Foreskin fibroblast (primary cell): ENCODE measurements at places on chromosomes 3 and 15.
A peak's percentile ranks its signal among the peaks of the same experiment; 100 is the strongest.

DNA sequence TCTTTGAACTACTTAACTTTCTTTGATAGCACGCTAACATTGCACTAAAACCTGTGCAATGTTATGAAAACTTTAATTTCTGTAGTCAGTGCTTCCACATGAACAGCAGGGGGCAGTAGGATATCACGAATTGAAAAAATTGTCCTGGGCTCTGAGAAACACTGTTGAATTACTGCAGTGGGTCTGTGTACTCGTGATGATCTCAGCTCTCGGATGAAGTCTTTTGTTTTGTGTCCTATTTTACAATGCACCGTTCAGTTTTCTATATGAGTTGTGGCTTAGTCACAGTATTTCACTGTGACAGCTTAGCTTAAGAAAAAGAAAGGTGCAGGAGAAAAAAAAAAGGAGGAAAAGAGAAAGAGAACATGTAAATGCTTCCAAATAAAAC is 141.3 kb upstream of the CCDC54 start:
- peak; percentile 94 for DNase-seq

DNA sequence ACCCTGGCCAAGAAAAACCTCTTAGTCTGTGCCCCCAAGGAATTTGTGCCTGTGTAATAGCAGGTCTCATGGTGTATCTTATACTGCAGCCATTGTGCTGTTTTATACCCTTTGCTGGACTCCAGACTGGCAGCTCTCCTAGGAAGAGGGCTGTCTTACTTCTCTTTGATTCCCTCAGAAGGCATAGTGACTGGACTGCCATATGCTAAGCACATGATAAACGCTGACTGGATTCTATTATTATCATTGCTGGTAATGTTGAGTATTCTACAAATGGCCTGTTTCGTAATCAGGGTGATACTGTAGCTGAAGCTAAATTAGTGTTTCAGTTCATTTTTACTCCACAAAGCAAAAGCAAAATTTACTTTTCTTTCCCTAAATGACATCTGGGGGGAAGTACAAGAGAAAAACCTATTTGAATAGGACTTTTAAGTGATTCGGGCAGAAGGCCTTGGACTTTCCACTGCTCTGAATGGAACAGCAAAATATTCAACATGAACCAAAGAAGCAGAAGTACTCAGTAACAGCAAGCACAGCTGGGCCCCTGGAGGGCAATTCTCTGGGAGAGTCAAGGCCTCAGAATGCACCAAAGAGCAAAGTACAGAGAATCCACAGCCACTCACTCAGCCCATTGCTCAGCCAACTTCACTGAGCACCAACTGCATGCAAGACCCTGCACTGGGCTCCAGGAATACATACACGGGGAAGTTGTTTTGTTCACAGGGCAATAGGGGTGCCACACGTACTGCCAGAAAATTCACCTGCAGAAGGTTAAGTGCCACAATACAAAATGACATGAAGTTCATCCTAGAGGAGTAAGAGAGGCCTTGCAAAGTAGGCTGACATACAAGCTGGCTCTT is 7.9 kb upstream of the BCL2A1 start:
- DNase-seq: peak; percentile 65

- DNase-seq: peak; percentile 68
Observed at GRCh38 chr3:31980530-31981205, 394 bp downstream of the OSBPL10 start.

DNA sequence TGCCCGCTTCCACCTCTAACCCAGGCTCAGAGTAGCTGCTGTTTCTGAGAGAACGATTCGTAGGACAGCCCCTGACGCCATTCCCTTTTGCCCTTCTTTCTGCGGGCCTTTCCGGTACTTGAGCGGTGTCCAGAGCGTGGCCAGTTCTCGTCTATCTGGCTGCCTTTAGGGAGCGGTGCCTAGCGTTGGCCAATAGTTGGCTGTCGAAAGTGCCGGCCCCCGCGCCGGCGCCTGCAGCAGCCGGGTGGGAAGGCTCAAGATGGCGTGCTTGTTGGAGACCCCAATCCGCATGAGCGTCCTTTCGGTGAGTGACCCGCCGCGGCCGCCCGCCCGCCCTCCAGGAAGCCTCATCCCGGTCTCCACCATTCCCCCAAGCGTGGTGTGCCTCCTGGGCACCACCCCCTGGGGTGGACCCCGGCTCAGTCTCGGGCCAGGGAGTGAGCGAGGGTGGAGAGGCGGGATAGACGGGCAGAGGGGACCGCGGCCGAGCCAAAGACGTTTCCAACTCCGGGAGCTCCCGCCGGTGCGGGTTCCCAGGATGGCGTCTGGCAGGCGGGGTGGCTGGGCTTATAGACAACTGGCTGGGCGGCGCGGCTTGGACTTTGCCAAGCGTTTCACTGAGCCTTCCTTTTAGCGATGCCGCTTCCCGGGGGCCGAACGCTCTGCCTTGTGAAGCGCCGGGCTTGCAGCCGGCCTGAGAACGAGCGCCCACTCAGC is at the start of gene ARMC8:
Gene ARMC8 (plus strand): TSS at position 6 of the 717 bp plus-strand sequence. CDS start 254 bp downstream, at position 260.
- DNase-seq: no peak

GRCh38 chr15:80613762-80614365 is 81.2 kb upstream of the ABHD17C start:
- no peak for DNase-seq
